CD4-positive, alpha-beta T cell treated with Interleukin-10 for 1 hour (primary cell): ENCODE measurements at places on chromosomes 2 and 18.

- DNase-seq: no peak
Observed at GRCh38 chr2:174350593-174351181, 15.9 kb downstream of the SP9 start.

DNA sequence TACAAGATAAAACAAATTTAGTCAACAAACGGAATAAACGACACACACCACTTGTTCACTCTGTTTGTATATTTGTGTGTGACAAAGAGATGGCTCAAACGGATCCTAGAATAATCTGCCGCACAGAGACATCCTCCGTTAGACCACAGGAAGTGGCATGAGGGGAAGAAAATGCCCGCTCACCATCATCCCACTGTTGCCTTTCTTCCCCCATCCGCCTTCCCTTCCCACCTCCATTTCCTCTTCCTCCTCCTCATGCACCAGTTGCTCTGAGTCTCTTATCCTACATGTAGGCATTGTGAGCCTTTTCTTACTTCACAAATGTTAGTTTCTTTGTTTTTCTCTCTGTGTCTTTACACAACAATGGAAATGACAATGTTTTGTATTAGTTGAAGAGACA lies 228.5 kb upstream of the SMIM21 start:
- DNase-seq: no peak

DNA sequence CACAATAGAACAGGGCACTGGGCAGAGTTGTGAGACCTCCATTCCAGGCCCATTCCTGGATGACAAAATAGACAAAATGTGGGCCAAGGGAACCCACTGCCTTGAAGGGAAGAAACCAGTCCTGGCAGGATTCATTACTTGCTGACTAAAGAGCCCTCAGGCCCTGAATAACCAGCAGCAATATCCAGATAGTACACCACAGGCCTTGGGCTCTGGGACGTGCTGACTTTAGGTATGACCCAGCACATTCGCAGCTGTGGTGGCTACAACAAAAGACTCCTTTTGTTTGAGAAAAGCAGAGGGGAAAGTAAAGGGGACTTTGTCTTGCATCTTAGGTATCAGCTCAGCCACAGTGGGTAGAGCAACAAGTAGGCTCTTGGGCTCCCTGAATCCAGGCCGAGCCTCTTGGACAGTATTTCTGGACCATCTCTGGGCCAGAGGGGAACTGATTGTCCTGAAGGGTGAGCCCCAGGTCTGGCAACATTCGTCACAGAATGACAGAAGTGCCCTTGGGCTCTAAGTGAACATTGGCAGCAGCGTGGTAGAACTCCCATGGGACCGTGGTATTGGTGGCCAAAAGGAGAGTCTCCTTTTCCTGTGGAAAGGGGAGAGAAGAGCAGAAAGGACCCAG lies 89.9 kb upstream of the CD226 start:
- no peak for DNase-seq

- no peak for DNase-seq
Observed at GRCh38 chr18:1774261-1774660, 797.0 kb downstream of the METTL4 start.

- DNase-seq: no peak
Observed at GRCh38 chr2:197497326-197497725, 2.3 kb downstream of the HSPD1 start.

GRCh38 chr18:58590254-58590653 lies 38.6 kb downstream of the ALPK2 start:
- no peak for DNase-seq
